ENCODE measurements at places on chromosomes 5 and 9. TPM values are rescaled to one million over a fixed set of nuclear protein-coding genes. Genes with fewer than 3 reads are reported as not detected.

- no peak for DNase-seq
Observed at GRCh38 chr9:125974705-125975104, 227.5 kb downstream of the PBX3 start.

Gene PLAC8L1
- total RNA-seq: 0.57 TPM

GRCh38 chr5:76363352-76364225 lies 39.5 kb upstream of the IQGAP2 start:
- no peak for DNase-seq

DNA sequence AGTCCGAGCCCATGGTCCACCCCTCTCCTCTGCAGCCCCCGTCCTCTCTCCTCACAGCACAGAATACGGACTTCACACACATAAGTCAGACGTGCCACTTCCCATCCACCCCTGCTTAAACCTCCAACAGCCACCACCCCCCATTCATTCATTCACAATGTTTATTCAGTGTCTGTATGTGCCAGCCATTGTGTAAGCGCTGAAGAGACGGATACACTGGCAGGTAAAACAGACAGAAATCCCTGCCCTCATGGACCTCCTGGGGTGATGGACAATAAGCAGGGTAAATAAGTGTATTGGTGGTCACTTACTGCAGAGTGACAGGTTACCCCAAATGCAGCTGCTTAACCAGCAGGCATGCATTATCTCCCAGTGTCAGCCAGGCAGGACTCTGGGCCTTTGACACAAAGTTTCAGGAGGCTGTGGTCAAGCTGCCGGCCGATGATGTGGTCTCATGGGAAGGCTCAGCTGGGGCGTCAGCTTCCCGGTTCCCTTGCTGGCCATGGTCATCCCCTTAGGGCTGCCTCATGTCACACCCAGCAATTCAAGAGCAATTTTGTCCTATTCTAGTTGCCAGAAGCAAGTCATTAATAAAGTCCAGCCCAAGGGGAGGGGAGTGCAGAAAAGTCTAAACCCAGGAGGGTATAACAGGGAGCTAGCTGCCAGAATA lies 1.8 kb upstream of the PAXX start:
- no peak for DNase-seq

DNA sequence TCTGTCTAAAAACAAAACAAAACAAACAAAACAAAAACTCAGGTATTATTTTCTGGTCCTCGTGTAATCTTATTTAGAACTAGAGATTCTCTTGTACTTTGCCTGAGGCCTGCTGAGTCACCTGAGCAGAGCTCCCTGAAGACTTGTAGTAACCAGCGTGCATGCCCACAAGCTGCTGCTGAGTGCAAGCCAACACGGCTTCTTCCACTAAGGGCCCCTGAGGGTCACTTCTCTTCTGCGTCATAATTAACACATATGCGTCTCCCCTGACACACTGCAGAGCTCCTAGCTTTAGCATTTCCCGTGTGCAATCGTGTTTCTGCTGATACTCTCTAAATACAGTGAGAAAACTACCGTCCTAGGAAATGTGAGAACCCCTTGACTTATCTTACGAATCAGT lies 10.9 kb upstream of the NDFIP1 start:
- no peak for DNase-seq

- no peak for DNase-seq
Observed at GRCh38 chr9:85742597-85742936, 813 bp upstream of the AGTPBP1 start.

- no peak for DNase-seq
Observed at GRCh38 chr5:134028496-134028895, 23.7 kb upstream of the VDAC1 start.

GRCh38 chr9:107707428-107707837 lies 217.9 kb upstream of the KLF4 start:
- no peak for DNase-seq

GRCh38 chr5:491119-491855 lies 33.0 kb downstream of the SLC9A3 start:
- no peak for DNase-seq

Gene ADAMTS13
- 1.3 TPM for total RNA-seq

DNA sequence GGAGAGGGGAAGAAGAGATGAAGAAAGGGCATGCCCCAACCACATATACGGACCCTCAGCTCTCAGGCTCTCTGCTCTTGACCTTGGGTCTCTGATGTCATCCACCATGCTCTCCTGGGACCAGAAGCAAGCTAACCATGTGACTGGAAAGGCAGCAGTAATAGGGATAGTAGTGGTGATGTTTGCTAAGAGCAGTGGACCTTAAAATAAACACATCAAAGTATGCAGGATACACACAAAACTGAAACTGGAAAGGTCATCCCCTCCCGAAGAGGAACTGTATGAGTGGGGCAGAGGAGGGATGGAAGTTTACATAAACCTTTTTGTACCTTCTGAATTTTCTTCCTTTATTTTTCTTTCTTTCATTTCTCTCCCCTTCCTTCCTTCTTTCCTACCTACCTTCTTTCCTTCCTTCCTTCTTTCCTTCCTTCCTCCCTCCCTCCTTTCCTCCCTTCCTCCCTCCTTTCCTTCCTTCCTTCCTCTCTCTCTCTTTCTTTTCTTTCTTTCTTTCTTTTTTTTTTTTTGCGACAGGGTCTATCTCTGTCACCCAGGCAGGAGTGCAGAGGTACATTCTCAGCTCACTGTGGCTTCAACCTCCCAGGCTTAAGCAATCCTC lies 8.1 kb upstream of the PTPN3 start:
- no peak for DNase-seq
